A549 treated with Hydrocortisone at 1 μM for 4 hours (cell line): ENCODE measurements at places on chromosomes 1 and 21. TPM values are rescaled to one million over a fixed set of nuclear protein-coding genes. Genes with fewer than 3 reads are reported as not detected.

Gene WLS
- total RNA-seq: 16.0 to 22.5 TPM (median 16.8 TPM) in 5 replicates

Gene C1orf141
- not detected in 5 replicates for total RNA-seq

Gene DIO1
- not detected in 5 replicates for total RNA-seq

Gene LCE2B
- not detected in 5 replicates for total RNA-seq

Gene GPR153
- total RNA-seq: 3.6 to 4.6 TPM (median 4.3 TPM) in 5 replicates

Gene KCNK1
- total RNA-seq: 17.5 to 23.4 TPM (median 20.4 TPM) in 5 replicates

Gene CHIT1
- not detected in 5 replicates for total RNA-seq

Gene CFHR3
- total RNA-seq: 0.16 to 0.22 TPM (median 0.20 TPM) in 4 of 5 replicates, not detected in the other

Gene SLC9C2
- total RNA-seq: not detected in 5 replicates

Gene LY9
- 0.07 to 0.17 TPM (median 0.11 TPM) in 5 replicates for total RNA-seq

Gene LRRC38
- total RNA-seq: 0.05 to 0.08 TPM in 2 of 5 replicates, not detected in the others

Gene PROK1
- not detected in 5 replicates for total RNA-seq

Gene PLD5
- 1.9 to 2.5 TPM (median 2.0 TPM) in 5 replicates for total RNA-seq

Gene MR1
- 5.8 to 7.7 TPM (median 6.2 TPM) in 5 replicates for total RNA-seq

Gene REN
- total RNA-seq: 0.07 to 0.09 TPM in 2 of 5 replicates, not detected in the others

Gene MMP23B
- 0.33 to 0.79 TPM (median 0.50 TPM) in 5 replicates for total RNA-seq

Gene SYCP1
- not detected in 5 replicates for total RNA-seq

Gene CD52
- not detected in 5 replicates for total RNA-seq

Gene ASTN1
- not detected in 5 replicates for total RNA-seq

Gene TCHHL1
- not detected in 5 replicates for total RNA-seq

Gene KIF17
- 1.3 to 2.8 TPM (median 2.3 TPM) in 5 replicates for total RNA-seq

Gene ANKRD45
- 0.13 to 0.24 TPM (median 0.14 TPM) in 5 replicates for total RNA-seq

Gene SYT14
- total RNA-seq: 0.06 to 0.09 TPM (median 0.08 TPM) in 5 replicates

Gene CR1
- total RNA-seq: not detected in 5 replicates

Gene ATAD3C
- not detected in 5 replicates for total RNA-seq

Gene SFN
- total RNA-seq: 509 to 664 TPM (median 575 TPM) in 5 replicates

Gene ELOVL1
- 135 to 156 TPM (median 143 TPM) in 5 replicates for total RNA-seq

Gene LCE1C
- total RNA-seq: not detected in 5 replicates

Gene TTC24
- not detected in 5 replicates for total RNA-seq

Gene CD244
- not detected in 5 replicates for total RNA-seq

Gene EPHA10
- 1.0 to 1.5 TPM (median 1.1 TPM) in 5 replicates for total RNA-seq

Gene PCP4L1
- total RNA-seq: 0.09 to 0.17 TPM (median 0.12 TPM) in 4 of 5 replicates, not detected in the other

Gene PM20D1
- total RNA-seq: not detected in 5 replicates

Gene CD160
- total RNA-seq: 0.08 TPM in 1 of 5 replicates, not detected in the others

Gene OPRD1
- 0.02 to 0.07 TPM (median 0.03 TPM) in 4 of 5 replicates, not detected in the other for total RNA-seq
